ENCODE measurements at places on chromosomes 1 and 21.

DNA sequence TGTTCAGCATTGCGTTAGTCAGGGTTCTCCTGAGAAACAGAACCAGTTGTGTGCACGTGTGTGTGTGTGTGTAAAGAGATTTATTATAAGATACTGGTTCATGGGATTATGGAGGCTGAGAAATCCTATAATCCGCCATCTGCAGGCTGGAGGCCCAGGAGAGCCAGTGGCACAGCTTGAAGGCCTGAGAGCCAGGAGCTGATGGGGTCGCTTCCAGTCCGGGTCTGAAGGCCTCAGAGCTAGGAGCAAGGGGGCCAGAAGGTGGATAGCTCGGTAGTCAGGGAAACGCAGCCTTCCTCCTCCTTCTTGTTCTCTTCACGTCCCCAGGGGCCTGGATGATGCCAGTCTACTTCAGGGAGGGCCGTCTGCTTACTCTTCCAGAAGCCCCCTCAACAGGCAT is 37.7 kb downstream of the FAAP20 start:
- DNase-seq = no peak

DNA sequence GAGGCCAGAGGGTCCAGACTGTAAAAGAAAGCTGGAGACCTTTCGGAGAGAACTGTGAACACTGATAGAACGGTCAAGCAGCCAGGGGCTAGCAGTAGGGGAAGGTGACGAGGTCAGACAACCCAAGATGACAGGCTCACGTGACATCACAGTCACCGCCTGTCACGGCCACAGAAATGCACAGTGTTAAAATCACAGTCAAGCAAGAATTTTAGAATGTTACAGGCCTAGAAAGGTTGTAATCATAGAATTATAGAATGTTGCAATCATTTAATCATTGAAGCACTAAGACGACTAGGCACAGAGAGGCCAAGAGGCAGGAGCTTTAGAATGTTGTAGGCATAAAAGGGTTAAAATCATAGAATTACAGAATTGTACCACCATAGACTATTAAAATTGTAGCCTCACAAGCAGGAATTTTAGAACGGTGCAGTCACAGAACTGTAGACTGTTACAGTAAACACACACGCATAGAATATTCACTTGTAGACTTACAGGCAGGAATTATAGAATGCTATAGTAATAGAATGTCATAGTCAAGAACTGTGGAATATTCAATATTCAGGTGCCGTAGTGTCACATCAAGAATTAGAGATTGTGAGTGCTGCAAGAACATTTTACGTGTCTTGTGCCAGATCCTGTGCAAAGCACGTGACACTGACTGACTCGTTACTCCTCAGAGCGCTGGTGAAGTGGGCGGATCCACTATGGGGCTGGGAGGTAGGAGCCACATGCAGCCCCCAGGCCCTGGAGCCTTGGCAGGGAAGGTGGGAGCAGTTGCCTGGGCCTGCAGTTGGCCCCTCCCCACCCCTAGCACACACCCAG is 118.1 kb downstream of the EPHB2 start:
- no peak for DNase-seq

DNA sequence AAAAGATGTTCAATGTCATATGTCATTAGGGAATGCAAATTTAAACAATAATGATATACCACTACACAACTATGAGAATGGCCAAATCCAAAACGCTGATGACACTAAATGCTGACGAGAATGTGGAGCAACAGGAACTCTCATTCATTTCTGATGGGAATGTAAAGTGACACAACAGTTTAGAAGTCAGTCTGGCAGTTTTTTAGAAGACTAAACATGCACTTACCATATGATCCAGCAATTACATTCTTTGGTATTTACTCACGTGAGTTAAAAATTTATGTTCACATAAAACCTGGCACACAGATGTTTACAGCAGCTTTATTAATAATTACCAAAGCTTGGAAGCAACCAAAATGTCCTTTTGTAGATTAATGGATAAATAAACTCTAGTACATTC is 110.4 kb upstream of the C1orf21 start:
- no peak for DNase-seq

GRCh38 chr1:151156515-151156819 is at the start of gene TNFAIP8L2:
TNFAIP8L2 (plus strand) TSS chr1:151156649; CDS start chr1:151158698, 2,049 bp downstream.
- DNase-seq = peak; percentile 87

- no peak for DNase-seq
Measured at GRCh38 chr21:41006636-41007035, 159.7 kb upstream of the DSCAM start.

DNA sequence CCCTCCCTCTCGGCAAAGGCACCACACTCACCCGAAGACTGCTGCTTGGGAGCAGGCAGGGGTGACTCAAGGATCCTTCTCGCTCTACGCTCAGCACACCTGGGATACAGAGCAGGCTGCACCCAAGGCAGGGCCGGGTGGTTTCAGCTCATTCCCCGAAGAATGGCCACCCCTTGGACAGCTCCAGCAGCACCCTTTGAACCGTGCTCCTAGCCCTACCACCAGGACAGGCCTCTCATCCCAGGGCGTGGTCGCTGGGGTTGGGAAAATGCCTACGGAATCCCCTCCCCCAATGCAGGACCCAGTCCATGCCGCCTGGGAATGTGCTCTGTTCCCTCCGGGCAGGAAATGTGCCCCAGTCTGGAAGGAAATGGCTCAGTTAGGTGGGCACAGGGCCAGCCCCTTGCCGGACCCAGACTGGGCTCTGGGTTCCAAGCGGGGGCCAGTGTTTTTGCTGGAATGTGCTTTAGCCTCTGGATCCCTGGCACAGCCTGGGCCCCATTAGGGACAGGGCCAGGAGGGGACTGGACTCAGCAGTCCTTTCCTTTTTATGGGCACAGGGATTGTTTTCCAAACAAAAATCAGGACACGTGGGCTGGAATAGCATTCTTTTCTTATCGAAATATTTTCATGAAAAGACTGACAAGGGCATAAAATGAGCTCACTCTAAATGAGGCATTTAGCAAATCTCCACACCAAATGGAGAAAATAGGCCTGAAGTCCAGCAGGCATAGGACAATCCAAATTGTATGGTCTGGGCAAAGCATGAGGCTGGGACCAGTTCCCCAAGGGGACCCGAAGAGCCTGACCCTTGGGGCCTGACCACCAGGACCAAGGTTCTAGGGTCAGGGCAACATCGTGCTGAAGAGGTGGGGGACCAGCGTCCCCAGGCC is 7.3 kb downstream of the TMEM82 start:
- DNase-seq = no peak

DNA sequence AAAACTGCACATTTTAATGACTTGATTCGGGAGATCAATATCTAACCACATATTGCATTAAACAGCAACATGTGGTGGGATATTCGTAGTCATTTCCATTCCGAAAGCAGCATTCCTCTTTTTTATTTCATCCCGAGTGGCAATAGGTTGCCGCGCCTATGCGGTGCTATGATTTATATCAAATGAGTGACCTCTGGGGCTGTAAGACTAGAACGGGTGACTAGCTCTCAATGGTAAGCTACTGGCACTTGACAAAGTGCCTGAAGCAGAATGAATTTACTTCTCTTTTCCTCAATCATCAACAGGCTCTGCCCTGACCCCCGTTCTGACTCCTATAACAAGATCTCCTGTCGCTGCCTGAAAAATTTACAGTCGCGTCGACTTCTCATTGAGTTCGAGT is 162.3 kb downstream of the ZNF281 start:
- DNase-seq = no peak

DNA sequence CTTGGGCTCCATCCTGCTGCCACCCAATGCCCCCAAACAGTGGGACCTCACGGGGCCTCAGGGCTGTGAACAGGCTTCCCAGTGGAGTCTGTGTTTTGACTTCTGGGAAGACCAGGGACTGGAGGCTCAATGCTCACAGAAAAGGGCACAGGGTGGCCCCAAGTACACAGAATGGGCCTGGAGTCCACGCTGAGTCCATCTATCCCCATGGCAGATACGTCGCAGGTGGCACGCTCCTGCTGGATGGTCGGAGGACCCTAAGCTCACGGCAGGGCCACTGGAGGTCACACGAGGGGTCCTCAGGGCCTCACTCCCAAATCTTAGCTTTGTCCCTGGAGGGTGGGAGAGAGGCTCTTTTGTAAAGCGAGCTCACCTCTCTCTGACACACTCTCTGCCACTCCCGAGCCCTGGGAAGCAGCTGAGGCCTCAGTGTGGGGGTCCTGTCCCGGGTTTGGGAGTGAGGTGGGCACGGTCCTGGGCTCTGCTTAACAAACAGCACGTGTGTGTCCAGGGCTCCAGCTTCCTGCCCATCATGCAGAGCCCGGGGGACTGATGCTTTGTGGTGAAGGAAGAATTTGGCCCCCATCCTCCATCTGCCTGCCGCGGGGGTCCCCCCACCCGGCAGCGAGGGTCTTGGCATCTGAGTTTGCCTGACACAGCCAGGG is 27.2 kb upstream of the TTC34 start:
- DNase-seq = no peak
